ENCODE measurements at places on chromosomes 6 and 20.

- DNase-seq, result peak; percentile 76
Measured at GRCh38 chr6:33787954-33788693, 806 bp downstream of the LEMD2 start.

DNA sequence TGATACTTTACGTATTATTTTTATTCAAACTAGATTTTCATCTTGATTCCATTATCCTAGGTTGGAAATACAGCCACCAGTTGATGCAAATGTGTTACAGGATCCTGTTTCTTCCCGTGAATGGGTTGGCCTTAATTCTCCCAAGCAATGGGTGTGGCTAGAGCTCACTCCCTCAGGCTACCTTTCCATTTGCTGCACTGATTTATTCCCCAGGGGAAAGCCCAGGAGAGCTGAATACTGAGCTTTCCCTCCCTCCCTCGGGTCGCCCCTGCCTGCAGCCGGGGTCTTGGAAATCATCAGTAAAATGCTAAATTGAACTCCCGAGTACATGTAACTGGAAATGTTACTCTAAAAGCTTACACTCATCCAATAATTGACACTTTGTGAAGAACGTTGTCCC, 9.9 kb downstream of the SMOC2 start:
- DNase-seq, result no peak

DNA sequence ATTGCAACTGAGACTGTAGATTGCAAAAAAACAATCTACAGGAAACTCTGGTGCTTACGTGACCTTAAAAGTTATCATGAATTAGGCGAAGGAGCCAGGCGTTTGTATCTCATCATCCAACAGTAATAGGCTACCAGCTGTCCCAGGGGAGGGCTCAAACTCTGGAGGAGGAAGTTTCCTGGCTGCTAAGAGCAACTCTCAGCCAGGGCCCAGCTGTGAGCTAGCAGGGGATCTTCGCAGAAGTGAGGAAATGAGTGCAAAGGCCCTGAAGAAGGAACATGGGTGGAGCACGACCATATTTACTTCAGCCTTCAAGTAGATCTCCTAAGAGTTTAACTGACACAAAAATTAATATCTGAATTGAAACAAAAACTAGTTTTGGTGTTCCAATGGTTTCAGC, 686.9 kb upstream of the MAP3K7 start:
- DNase-seq, result no peak

DNA sequence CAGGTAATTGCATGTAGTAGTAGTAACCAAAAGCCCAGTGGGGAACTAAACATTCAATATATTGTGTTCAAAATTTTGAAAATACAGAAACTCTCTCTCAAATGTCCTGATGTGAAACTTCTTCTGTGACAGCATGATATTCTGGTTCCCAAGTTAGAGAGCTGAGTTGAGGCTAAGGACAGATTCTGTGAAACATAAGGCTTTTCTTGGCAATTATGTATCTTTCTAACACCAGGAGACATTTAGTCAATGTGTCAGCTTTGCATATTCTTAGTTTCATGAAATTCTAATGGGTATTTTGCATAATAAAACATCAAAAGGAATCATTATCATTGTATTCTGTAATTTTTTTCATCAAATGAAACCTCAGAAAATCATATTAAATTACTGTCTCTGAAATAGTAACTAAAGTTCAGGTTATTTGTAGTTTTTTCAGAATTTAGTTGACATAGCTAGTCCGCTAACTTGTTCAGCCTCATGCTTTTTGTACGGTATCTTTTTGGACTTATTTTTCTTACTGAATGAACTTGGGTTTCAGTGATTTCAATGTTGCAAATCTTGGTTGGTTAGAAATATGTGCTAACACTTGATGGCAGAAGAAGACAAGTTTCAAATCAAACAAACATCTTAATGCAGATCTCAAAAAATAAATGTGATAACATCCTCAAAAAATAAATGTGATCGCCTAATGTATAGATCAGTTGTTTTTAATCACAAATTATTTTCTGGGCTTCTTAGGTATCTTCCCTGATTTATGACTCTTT, 70.4 kb downstream of the AKAP7 start:
- no peak for DNase-seq

DNA sequence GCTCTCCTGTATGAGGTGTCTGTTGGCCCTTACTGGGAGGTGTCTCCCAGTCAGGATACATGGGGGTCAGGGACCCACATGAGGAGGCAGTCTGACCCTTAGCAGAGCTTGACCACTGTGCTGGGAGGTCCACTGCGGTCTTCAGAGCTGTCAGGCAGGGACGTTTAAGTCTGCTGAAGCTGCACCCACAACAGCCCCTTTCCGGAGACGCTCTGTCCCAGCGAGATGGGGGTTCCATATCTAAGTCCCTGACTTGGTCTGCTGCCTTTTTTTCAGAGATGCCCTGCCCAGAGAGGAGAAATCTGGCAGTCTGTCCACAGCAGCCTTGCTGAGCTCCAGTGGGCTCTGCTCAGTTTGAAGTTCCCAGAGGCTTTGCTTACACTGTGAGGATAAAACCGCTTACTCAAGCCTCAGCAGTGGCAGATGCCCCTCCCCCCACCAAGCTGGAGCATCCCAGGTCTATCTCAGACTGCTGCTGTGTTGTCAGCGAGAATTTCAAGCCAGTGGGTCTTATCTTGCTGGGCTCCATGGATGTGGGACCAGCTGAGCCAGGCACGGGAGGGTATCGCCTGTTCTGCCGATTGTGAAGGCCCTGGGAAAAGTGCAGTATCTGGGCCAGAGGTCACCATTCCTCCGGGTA, 36.3 kb upstream of the IBTK start:
- no peak for DNase-seq

GRCh38 chr6:40460380-40460779, 126.8 kb downstream of the LRFN2 start:
- DNase-seq, result no peak

- DNase-seq, result no peak
Measured at GRCh38 chr6:96466147-96466863, 55.3 kb upstream of the UFL1 start.

GRCh38 chr20:20084296-20084752, 32.0 kb downstream of the CFAP61 start:
- no peak for DNase-seq

Data from SK-MEL-5 (cell line).